ENCODE measurements at places on chromosomes 13 and 19. TPM values are rescaled to one million over a fixed set of nuclear protein-coding genes. Genes with fewer than 3 reads are reported as not detected.

IL12RB1 gene
- polyA plus RNA-seq: 0.02 TPM

RNF225 gene
- 0.13 TPM for polyA plus RNA-seq

KLK5 gene
- not detected for polyA plus RNA-seq

ZNF681 gene
- 0.38 TPM for polyA plus RNA-seq

APOC1 gene
- polyA plus RNA-seq: 2.7 TPM

OR10H1 gene
- polyA plus RNA-seq: not detected

FPR3 gene
- 0.05 TPM for polyA plus RNA-seq

SHISA7 gene
- 0.02 TPM for polyA plus RNA-seq

NCAN gene
- 0.03 TPM for polyA plus RNA-seq

BRCA2 gene
- polyA plus RNA-seq: 1.6 TPM

Measured in SK-N-SH (cell line).